ENCODE measurements at places on chromosomes 7 and 10.

DNA sequence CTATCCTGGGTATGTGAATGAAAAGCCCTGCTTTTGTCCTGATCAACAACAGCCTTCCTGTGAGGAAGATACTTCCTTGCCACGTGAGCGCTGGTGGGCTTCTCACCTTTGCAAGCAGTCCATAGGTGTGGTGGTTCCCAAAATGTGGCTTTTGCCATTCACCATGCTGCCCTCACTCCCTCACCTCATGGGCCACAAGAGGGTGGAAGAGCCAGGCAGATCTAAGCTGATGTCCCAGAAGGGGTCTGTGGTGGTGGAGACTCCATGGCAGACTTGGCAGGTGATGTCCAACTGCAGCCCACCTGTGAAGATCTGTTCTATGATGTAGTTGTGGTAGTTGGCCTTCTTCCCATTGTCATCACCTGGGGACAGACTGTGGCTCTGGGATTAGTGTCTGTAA lies 147.4 kb downstream of the BBS9 start:
- DNase-seq: no peak

GRCh38 chr10:79284158-79284871 lies 63.0 kb upstream of the PPIF start:
- no peak for DNase-seq

GRCh38 chr10:767211-767610 lies 77.7 kb upstream of the DIP2C start:
- DNase-seq: peak; percentile 40

DNA sequence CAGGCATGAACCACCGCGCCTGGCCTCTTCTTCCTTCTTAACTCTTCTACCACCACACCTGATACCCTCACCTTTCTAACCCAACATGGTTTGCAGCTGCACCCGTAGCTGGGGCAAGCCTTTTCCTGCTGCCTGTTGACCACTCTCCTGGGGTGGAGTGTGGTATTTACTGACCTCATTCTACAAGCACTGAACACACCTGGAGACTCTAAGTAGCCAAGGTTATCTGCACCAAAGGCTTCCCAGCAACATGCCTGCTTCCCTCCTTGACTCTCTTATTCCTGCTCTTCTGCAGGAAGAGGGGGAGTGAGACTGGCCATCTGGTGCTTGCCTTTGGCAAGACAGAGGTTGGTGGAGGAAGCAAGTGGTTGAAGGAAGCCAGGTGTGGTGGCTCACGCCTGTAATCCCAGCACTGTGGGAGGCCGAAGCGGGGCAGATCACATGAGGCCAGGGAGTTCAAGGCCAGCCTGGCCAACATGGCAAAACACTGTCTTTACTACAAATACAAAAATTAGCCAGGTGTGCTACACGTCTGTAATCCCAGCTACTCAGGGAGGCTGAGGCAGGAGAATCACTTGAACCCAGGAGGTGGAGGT lies 10.1 kb downstream of the ACTR1A start:
- no peak for DNase-seq

GRCh38 chr7:36025190-36025589 lies 127.9 kb upstream of the EEPD1 start:
- no peak for DNase-seq

DNA sequence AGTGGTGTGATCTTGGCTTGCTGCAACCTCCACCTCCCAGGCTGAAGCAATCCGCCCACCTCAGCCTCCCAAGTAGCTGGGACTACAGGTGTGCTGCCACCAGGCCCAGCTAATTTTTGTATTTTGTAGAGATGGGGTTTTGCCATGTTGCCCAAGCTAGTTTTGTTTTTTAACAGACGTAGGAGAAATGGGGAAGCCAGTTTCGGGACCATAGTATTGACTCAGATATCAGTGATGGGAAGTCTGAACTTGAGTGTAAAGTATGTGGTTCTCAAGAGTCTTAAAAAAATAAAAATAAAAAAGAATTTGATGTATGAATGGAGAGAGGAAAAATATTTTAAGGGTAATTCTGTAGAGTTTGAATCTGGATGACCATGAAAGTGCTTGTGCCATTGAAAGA lies 34.2 kb downstream of the SP4 start:
- no peak for DNase-seq

DNA sequence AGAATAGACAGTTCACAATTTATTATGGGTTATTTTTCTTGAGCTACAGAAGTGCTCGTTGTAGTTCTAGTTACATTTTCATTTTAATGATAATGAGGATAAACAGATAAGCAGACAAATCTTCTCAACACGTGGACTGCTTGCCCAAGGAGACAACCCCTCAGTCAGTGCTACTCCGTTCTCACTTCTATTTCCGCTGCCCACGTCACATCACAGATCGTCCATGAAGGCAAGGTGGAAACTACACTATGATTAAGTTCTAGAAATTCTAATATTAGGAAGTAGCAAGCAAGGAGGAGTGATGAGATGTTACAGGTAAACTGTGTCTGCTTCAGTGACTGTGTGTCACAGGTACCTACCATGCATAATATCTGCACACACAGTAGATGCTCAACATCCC lies 210.5 kb downstream of the CHCHD3 start:
- no peak for DNase-seq

DNA sequence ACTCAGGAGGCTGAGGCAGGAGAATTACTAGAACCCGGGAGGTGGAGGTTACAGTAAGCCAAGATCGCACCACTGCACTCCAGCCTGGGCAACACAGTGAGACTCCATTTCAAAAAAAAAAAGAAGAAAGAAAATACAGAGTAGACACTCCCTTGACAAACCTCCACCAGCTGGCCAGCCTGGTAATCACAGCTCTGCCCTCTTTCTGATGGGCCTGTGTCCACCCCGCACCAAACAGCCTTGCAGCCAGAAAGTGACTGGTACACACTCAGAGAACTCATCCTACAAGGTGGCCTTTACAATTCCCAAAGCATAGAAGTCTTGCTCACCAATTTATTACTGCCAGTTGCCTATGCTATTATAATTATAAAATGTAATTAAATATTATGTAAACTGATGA lies 66.6 kb downstream of the COBL start:
- DNase-seq: no peak

GRCh38 chr10:122462533-122463465 lies 1.4 kb downstream of the HTRA1 start:
- DNase-seq: no peak

DNA sequence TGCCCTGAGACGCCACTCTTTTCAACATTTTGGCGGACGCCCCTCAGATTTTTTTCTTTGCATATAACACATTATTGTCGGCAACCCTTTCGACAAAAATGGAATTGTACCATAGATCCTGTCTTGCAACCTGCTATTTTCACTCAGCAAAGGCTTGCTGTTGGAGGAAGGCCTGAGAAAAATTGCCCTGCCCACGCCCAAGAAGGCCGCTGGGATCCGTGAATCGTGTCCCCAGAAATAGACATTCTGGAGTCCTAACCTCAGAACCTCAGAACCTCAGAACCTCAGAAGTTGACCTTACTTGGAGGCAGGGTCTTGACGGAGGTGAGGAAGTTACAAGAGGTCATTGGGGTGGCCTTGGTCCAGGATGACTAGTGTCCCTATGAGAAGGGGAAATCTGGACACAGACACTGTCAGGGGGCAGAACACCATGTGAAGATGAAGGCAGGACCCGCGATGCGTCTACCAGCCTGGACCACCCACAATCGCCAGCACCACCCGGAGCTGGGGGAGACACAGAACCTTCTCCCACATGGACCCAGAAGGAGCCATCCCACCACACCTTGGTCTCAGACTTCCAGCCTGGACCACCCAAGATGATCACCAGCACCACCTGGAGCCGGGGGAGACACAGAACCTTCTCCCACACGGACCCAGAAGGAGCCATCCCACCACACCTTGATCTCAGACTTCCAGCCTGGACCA lies 19.1 kb upstream of the DNAAF5 start:
- DNase-seq: no peak

DNA sequence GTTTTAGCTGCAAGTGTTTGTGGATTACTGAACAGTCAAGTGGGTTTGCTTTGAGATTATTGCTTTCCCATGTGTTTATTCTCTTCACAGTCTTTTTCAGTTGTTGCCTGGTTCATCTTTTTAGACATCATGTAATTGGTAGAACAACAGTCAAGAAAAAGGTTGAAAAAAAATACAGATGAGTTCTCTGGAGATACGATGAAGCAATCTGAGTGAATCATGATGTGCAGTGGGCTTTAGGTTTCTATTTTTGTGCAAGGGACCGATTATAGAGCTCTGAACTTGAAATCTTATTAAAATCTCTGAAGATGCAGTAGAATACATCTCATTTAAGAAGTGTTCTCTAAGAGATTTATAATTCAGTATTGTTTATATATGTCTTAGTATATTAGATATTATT lies 145.7 kb downstream of the SDK1 start:
- no peak for DNase-seq

DNA sequence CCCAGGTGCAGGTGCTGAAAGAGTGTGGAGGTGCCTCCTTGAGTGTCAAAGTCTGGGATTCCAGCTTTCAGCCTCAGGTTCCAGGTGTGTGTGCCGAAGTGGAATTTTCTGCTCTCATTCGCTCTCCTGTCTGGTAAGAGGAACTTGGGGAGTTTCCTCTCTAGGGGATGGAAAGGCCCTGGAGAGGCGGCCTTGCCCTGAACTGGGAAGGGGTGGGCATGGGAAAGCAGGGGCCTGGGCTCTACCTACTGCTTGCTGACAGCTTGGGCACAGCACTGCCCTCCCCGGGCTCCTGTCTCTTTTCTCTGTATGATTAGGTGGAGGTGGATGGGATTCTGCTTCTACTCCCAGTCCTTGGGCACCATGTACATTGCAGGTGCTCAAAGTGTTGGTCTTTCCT lies 192.8 kb downstream of the ZNF716 start:
- DNase-seq: no peak
